CD8-positive, alpha-beta T cell (primary cell): ENCODE measurements at places on chromosomes 4 and X.

GRCh38 chrX:49956313-49956712 lies 33.9 kb downstream of the CLCN5 start:
- no peak for DNase-seq

GRCh38 chrX:129529685-129530281 lies 6.5 kb upstream of the SMARCA1 start:
- DNase-seq, result no peak

DNA sequence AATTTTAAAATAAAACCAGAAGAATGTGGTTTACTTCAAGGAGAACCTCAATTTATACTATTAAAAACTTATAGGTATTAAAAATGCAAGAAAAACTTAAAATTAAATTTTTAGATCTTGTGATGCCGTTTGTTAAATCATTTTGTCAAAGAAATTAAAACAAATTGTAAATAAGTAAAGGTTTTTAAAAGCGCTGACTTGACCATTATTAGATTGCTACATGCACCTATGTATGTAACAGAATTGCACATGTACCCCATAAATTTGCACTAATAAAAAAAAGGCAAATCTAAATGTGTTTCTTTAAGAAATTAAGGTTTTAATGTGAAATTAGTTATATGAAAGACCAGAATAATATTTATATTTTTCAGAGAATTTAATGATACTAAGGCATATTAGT lies 156.1 kb downstream of the LARP7 start:
- no peak for DNase-seq

GRCh38 chrX:108270739-108271396 lies 167.4 kb downstream of the COL4A6 start:
- DNase-seq, result no peak

GRCh38 chr4:94285666-94286065 lies 57.0 kb downstream of the HPGDS start:
- DNase-seq, result no peak

- DNase-seq, result no peak
Observed at GRCh38 chr4:182492423-182492822, 249.2 kb downstream of the TENM3 start.

- DNase-seq, result no peak
Observed at GRCh38 chr4:31548021-31548420, 827.9 kb downstream of the PCDH7 start.

- no peak for DNase-seq
Observed at GRCh38 chr4:144739511-144740033, 93.6 kb downstream of the HHIP start.

DNA sequence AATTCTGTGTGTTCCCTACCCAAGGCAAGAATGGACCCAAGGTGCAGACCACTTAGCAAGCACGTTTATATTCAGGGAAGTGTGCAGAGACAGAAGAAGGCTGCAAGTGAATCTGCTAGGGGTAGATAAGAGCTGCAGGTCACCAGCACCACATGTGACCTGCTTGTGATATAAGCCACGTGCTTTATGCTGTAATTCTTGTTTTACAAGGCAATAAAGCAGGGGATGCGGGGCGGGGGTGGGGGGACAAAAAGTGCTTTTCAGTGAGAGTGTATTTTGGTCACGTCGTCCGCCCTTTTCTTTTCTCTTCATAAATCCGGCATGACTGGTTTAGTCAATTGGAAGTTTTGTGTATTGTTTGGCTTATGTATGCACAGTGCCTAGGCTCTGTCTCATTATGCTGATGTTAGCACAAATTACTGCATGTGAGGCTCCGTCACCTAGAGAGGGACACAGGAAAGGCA lies 192.7 kb downstream of the RBMX2 start:
- no peak for DNase-seq

GRCh38 chr4:1408418-1408817 lies 2.2 kb upstream of the NKX1-1 start:
- DNase-seq, result no peak

GRCh38 chr4:39369301-39369700 lies 3.1 kb upstream of the RFC1 start:
- DNase-seq, result no peak
